ENCODE measurements at places on chromosomes 5 and 9.

GRCh38 chr5:61313960-61314681 lies 17.9 kb upstream of the ZSWIM6 start:
- no peak for DNase-seq

GRCh38 chr5:142874540-142874939 lies 104.4 kb downstream of the ARHGAP26 start:
- no peak for DNase-seq

GRCh38 chr5:12780536-12780935 lies 876.3 kb upstream of the CTNND2 start:
- no peak for DNase-seq

DNA sequence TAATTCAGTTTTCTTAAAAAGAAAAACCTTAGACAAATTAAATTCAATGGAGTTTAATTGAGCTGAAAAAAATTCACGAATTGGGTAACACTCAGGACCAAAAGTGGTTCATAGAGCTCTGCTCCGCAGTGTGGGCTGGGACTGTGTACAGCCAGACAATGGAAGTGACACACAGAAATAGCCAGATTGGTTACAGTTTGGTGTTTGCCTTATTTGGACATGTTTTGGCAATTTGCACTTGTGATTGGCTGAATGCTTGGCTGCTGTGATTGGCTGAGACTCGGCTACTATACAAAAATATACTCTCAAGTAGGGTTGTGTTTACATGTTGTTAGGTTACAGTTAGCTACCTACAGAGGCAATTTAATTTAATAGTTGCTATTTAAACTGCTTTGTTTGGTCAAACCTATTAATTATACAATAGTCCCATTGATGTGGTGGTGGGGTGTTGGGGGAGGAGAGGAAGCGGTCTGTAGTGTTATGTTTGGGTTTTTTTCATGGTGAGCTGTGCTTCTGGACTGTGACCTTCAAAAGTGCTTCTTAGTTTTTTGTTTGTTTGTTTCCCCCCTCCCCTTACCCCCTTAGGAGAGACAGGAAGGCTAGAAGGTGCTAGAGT lies 95.2 kb downstream of the CNTLN start:
- no peak for DNase-seq

DNA sequence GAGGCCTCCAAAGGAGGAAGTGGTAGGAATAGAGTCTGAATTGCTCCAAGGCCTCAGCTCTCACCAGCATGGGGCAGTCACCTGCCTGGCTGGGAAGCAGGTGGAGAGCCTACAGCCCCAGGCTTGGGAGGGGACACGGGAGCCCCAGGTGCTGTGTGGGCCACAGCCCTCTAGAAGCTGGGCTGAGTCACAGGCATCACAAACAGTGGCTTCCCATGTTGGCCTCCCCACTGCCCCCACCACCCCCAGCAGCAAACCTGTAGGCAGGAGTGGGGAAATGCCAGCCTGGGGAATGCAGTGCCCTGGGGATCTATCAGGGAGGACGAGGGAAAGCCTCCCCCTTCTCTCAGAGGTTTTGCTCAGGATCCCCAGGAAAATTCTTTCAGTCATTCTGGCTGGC lies 309.6 kb downstream of the SLIT3 start:
- DNase-seq, result no peak

- no peak for DNase-seq
Measured at GRCh38 chr5:128015978-128016377, 67.6 kb upstream of the SLC12A2 start.

- DNase-seq, result peak; percentile 88
Measured at GRCh38 chr5:78907255-78907891, 77.7 kb downstream of the ARSB start.

DNA sequence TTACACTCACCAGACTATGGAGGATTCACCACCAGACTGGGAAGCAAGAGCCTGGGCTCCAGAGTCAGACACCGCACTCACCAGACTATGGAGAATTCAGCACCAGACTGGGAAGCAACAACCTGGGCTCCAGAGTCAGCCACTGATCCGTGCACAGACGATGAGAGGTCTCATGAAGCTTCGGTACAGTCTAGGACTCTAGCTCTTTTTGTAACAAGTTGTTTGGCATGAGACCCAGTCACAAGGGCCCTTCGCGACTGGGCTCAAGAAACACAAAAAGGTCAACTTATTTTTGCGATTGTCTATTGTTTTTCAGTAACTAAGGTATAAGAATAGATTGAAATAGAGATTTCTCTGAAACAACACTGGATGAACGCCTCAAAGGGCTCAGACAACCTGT lies 192.7 kb upstream of the ADAMTSL1 start:
- no peak for DNase-seq

Data from right hindlimb (tissue), 1 donor.